ENCODE measurements at places on chromosomes 13 and 19.

DNA sequence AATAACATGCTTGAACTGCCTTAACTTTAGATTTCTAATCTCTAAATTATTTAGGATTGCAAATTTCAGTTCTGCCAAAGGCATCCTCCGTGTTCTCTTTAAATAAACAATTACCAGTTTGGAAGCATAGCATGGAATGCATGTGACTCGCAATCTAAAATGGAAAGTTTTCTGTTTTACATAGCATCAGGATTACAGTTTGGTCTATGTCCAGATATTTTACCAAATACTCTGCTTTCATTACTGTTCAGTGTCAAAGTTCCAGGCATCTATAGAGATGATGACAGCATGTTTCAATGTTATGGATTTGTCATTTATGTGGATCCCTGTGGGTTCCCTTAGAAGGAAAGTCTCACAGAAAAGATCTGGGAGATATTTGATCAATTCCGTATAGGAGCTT is 16.8 kb downstream of the FLT1 start:
- DNase-seq: no peak

GRCh38 chr13:38045278-38046048 is 175.9 kb upstream of the TRPC4 start:
- peak; percentile 52 for DNase-seq

DNA sequence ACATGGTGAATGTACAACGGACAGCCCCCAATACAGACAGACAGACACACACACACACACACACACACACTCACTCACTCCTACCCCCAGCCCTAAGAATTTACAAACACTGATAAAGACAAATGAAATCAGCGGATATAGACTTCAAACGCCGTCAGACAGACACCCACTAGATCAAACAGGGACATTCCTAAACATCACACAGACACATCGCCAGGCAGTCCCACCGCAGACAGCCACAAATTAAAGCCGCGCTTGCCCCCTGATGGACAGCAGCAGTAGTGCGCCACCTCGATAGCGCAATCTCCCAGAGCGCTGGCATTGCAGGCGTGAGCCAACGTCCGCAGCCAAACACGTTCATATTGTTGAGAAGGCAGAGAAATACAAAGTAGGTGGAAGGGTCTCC is 24.7 kb upstream of the ADGRE1 start:
- DNase-seq: peak; percentile 47

- no peak for DNase-seq
Observed at GRCh38 chr19:2579678-2580280, 103.9 kb downstream of the GADD45B start.

DNA sequence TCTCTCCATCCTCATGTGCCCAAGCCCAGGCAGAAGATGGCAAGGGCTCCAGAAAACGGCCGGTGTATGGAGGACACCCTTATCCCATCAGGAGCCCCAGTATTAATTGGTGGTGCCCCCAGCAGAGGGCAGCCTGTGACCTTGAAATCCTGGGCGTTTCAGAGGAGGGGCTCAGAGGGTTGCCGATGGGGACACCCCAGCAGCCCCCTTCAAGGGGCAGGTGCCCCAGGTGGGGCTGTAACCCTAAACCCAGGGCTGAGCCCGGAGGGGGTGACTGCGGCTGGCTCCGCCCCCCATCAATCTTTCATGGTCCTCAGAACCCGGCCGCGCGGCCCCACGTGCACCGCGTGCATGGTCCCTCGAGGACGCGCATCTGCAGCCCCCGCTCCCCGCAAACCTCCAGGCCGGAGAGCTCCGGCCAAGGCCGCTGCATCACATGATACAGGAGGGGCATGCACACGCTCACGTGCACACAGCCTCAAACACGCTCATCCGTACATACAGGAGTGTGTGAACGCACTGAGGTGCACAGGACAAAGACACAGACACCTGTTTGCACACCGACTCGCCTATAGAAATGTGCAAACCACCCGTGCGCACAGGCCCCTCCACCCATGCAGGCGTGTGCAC is 949 bp downstream of the RAB3A start:
- DNase-seq: peak; percentile 44

- no peak for DNase-seq
Observed at GRCh38 chr13:31790992-31791391, 51.7 kb downstream of the RXFP2 start.

- DNase-seq: no peak
Observed at GRCh38 chr19:28920269-28921066, 292.5 kb downstream of the UQCRFS1 start.

DNA sequence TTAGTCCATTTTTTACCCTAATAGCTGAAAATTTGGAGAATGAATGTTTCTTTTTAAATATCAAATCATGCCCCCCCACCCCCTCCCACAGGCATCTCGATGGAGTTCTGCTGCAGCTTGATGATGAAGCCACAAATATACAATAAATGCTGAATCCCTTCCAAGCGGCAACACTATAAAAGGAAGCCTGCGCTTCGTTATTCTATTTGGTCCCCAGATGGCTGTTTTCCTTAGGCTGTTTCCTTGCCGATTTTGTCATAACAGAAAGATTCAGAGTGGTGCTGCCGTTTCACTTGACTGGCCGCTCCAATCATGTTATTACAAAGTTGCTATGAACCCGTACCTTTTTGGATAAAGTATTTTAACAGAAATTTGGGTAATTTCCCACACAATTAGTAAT is 79.5 kb downstream of the MYO16 start:
- DNase-seq: no peak

- no peak for DNase-seq
Observed at GRCh38 chr19:44925114-44925891, 10.9 kb downstream of the APOC1 start.

DNA sequence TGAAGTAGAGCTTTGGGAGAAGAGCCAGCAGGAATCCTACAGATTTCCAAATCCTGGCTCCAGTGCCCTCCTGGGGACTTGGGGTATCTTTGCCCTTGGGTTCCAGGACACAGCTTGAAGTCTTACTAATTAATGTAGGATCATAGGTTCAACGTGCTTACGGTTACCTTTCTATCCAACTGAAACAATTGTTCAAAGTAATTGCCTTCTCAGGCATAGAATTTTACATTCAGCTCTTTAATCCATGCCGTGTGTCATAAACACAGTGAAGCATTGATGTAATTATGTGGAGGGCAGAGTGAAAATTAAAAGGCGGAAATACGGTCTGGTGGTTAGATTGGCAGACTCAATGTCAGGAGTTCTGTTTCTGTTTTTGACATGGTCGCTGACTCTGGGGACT is 170.4 kb downstream of the COG6 start:
- no peak for DNase-seq

- peak; percentile 50 for DNase-seq
Observed at GRCh38 chr13:32381539-32381938, 46.4 kb downstream of the N4BP2L1 start.

GRCh38 chr19:38139122-38139521 is 84.9 kb downstream of the DPF1 start:
- DNase-seq: peak; percentile 89

DNA sequence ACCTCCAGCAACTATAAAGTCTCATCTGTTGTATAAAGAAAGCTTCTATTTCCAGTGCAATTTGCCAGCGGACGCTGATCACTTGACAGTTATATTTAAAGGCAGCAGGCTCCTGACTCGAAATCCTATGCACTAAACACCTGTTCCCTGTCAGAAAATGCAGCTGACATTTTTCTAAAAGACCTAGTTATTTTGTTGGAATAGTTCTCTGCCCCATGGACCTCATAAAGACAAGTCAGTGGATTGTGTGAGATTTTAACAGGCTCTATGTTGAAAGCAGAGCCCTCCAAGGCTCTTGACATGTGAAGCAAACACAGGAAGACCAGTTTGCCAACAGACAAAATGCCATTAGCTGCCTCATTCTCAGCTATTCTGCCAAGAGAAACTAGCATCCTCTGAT is 304.7 kb upstream of the KLF12 start:
- no peak for DNase-seq

DNA sequence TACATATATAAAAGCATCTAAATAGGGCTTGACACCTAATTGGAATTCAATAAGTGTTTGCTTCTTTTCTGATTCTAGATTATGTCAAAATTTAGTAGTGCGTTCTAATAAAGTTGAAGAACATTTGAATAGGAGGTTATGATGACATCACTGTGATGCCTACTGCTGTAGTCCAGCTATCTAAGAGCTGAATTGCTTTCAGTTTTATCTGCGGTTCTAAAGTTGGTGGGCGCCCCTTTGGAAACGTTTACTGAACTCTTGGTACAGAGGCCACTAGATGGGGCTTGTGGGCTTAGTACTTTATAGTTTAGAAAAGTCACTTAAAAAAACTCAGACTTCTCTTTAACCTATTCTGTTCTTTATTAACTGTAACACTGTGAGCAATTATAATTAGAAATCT is 776.9 kb downstream of the GPC5 start:
- peak; percentile 63 for DNase-seq

DNA sequence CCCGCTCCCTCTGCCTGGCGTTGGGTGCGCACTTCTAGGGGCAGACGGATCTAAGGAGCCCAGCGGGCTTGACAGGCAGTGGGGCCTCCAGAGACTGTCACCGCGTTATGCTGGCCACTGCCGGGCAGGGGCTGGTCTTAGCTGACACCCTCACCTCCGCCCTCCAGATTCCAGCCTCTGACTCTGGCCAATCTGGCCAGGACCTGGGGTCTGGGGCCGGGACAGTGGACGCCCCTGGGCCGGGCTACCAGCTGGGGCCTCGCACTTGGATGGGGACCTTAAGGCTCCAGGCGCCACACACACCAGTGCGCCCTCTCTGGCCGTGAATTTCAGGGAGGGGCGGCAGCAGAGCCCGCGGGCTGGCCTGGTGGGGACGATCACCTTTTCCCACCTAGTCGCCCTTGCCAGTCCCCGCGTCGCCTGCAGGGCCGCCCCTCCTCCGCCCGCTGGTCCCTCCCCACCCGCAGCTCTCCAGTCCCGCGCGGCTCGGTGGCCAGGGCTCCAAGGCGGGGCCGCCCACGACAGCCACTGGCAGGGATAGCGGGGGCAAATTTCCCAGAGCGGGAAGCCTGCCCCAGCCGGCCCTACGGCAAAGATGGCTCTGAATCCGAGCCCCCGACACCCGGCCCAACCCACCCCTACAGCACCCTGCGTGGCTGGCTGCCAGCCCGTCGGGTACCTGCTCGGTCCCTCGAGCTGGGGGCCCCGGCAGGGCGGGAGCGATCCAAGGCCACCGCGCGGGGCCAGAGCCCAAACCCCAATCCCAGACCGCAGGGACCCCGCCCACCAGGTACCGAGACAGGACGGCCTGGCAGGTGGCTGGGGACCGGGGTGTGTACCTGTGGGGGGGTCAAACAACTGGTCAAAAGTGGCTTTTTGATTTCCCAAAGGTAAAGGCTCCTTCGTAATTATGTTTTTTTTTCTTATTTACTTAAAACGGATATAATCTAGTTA is 6.1 kb upstream of the ZNF98 start:
- DNase-seq: peak; percentile 29

GRCh38 chr13:23845105-23845725 is 44.0 kb downstream of the MIPEP start:
- DNase-seq: no peak

DNA sequence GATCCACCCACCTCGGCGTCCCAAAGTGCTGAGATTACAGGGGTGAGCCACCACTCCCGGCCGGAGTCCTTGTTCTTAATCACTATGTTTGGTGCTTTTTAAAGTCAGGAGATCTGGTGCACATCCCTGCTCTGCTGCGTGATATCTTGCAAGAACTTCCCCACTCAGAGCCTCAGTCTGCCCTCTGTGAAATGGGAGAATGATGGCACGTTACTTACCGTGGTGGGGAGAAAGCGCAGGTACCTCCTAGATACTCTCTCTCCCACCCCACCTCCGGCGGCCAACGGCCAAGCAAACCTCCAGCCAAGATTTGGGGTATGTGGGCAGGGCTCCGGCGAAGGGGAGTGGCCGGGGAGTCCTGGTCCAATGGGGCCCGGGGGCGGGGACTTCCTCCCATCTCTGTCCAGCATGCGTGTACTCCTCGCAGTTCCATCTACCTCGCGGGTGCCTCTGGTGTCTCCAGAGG is at the start of gene RYR1:
Gene RYR1 (plus strand): TSS at position 424 of the 466 bp plus-strand sequence. CDS start 139 bp downstream, outside the sequence.
- DNase-seq: no peak

DNA sequence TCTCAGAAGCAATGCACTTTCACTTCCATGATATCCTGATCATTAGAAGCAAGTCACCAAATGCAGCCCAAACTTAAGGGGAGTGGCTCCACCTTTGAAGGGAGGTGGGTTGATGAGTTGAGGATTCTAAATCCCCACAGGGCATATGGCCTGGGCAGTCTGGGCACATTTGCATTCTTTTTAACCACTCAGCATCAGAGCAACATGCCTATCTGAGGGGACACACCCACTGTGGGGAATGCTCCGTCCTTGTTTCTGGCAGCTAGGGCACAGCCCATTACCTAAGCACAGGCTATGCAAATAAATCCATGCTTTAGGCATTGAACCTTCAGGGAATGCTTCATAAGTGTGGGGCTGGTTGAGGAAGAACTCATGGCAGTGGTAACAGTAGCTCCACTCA is 12.3 kb upstream of the SACS start:
- no peak for DNase-seq

Data from NCI-H146 (cell line).